Neural crest cell (in vitro differentiated cells): ENCODE measurements at places on chromosomes 13 and 19.

GRCh38 chr19:9342610-9343304, 18.8 kb downstream of the ZNF559 start:
- DNase-seq: no peak

DNA sequence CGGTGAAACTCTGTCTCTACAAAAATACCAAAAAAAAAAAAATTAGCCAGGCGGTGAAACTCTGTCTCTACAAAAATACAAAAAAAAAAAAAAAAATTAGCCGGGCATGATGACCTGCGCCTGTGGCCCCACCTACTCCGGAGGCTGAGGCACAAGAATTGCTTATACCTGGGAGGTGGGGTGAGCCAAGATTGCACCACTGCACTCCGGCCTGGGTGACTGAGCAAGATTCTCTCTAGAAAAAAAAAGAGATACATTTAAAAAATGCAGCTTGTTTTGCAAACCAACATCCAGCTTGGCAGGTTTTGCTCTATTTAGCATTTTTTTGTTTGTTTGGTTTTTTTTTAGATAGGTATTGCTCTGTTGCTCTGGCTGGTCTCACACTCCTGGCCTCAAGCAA, 6.7 kb upstream of the PGPEP1 start:
- DNase-seq: no peak

GRCh38 chr13:44894001-44894770, 95.1 kb downstream of the NUFIP1 start:
- no peak for DNase-seq

GRCh38 chr19:12886969-12887747, at the start of gene KLF1:
Gene KLF1, minus strand, starts transcription at chr19:12887201. Its CDS starts 61 bp downstream, at chr19:12887140.
- no peak for DNase-seq

DNA sequence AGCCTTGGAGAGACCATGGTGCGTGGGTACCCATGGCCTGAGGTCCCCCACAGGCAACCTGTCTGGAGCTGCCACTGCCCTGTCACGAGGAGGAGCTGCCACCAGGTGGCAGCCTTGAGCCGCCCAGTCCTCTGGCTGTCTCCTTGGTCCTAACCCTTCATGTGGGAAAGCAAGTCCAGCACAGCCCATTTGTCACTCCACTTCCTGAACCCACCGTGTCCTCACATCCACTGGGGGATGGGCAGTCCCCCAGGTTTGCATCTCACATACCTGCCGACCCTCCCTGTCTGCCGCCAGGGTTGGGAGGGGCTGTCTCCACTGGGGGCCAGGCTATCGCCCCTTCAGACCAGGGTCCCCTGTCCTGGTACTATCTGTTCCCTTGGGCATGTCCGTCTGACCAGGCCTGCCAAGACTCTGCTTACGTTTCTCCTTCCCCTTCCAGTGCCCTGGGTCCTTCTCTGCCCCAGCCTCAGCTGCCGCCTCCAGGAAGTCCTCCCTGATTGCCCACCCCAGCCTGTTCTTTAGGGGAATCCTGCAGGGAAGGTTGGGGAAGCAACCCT, 4.5 kb downstream of the FAM174C start:
- peak; percentile 87 for DNase-seq

GRCh38 chr19:48636859-48637448, at the start of gene DBP:
Gene DBP, minus strand, starts transcription at chr19:48637379. Its CDS starts 385 bp downstream, at chr19:48636994.
- no peak for DNase-seq

- no peak for DNase-seq
These were observed 4.3 kb downstream of the ERCC1 start for GRCh38 chr19:45419396-45419795.

DNA sequence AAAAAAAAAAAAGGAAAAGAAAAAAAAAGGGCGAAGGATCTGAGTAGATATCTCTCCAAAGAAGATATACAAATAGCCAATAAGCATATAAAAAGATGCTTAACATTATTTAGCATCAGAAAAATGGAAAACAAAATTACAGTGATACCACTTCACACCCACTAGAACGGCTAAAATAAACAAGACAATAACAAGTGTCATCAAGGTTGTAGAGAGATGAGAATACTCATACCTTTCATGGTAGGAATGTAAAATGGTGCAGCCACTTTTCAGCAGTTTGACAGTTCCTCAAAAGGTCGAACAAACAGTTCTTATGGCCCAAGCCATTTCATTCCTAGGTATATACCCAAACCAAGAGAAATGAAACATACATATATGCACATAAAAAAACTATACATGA, 33.5 kb downstream of the FOXO1 start:
- no peak for DNase-seq

DNA sequence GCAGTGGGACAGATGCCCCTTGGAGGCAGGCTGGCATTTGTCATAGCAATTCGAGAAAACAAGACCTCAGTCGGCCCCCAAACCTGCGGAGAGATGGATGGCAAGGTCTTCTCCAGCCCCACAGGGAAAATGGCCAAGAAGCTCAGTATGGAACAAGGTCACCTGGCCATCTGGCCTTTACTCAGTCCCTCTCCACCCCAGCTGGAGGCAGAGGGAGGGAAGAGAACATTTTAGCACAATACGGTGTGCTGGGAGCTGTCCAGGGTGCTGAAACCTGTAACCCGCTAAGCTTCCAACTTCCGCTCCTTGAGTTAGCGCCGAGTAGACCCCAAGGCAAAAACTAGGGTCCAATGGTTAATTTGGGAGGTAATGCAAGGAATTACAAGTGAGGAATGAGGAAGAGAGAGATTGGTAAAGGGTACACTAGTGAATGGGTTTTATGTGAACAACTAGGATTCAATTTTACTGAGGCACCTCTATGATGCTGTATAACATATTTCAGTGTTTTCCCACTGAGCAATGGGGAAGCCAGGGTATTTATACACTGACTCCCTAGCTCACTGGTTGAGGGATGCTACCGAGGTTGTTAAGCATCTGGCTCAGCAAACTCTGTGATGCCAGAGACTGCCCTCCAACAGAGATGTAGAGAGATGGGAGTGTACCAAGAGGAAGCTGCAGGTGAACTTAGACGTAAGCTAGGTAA, 64.3 kb downstream of the CACNA1A start:
- peak; percentile 73 for DNase-seq

- DNase-seq: no peak
These were observed 7.8 kb downstream of the HNRNPM start for GRCh38 chr19:8452446-8453123.

- peak; percentile 45 for DNase-seq
These were observed 20.6 kb downstream of the BRSK1 start for GRCh38 chr19:55304279-55304978.
